ENCODE measurements at places on chromosomes 2 and 18.
A peak's percentile ranks its signal among the peaks of the same experiment; 100 is the strongest.

- no peak for DNase-seq
Observed at GRCh38 chr2:221896505-221897151, 324.5 kb upstream of the EPHA4 start.

DNA sequence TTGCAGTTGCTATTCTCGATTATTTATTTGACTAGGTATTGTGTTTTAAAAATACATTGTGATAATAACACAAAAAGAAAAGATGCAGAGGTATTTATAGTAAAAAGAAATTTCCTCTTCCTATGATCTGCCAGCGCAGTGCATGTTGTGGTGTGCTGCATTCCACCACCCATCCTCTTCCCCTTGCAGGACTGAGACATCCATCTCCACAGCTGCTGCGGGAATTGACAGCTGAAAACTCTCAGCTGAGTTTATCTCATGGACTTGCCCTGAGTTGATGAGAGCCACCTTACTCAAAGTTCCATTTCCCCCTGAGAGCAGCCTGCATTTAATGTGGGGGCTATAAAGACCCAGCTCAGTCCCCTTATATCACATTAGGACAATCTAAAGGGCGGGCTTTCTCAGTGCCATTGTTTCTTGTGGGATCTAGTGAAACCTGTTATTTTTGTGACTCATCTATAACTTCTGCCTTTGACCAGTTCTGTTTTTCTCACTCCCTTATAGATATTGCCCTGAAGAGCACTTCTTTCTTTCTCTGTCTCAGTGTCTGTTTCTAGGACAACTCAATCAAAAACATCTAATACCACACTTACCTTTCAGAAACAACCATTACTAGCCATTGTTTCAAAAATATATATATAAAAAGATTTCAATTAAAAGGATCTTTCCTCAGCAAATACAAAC lies 698.5 kb downstream of the NR4A2 start:
- DNase-seq: no peak

- DNase-seq: no peak
Observed at GRCh38 chr2:185202381-185202780, 536.2 kb upstream of the FSIP2 start.

DNA sequence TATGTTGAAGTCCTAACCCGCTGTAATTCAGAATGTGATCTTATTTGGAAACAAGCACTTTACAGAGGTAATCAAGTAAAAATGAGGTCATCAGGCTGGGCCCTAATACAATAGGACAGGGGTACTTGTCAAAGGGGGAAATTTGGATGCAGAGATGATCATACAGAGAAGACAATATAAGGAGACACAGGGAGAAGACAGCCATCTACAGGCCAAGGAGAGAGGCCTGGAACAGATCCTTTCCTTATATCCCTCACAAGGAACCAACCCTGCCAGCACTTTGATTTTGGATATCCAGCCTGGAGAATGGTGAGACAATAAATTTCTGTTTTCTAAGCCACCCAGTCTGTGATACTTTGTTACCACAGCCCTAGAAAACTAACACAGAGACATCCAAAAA lies 104.3 kb downstream of the METTL4 start:
- no peak for DNase-seq

DNA sequence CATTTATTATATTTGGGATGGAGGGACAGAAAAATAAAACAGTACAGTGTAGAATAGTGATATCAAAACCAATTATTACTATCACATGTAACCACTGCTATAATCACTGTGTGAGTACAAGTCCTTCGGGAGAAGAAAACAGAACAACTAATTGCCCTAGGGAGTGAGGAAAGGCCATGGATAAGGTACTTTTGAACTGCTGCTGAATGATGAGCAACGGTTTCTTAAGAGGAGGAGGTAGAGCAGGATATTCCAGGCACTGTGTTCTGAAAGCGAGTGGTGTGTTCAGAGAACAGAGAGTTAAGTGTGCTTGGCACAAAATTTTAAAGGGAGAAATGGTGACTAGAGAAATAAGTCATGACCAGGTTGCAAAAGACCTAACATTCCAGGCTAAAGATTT lies 134.2 kb downstream of the CALCRL start:
- no peak for DNase-seq

DNA sequence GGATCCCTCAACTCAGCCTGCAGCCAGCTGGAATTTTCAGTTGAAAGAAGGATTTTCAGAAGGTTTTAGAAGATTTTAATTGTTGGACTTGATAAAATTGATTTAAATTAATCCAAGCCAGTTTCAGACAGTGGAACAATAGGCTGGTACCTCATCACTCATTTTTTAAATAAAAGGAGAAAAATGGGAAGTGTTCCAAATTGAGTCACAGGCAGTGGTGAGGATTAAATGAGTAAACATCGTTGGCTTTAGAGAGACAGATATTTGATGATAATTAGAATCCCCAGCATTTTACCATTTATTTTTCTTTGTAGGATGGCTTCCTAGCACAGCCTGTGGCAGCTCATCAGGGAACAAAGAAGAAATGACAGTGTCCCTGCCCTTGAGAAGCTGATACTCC lies 7.4 kb downstream of the CXCR4 start:
- DNase-seq: no peak

DNA sequence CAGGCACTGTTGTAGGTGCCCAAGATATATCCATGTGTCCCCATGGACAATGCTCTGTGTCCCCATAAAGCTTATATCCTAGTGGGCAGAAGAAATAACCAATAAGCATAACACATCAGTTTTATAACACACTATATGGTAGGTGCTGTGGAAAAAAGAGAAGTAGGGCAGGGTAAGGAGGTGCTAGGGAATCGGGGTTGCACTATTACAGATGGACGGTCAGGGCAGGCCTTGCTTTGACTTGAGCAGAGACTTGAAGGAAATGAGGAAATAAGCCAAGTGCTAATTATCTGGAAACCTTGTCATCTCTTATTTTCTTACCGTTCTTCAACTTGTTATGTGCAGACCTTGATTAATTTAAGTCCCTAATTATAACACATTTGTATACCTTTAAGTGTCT lies 82.0 kb downstream of the PHLPP1 start:
- no peak for DNase-seq

- peak; percentile 59 for DNase-seq
Observed at GRCh38 chr2:30225131-30225762, 6.1 kb upstream of the LBH start.

GRCh38 chr2:29663268-29663667 lies 258.1 kb downstream of the ALK start:
- DNase-seq: no peak

DNA sequence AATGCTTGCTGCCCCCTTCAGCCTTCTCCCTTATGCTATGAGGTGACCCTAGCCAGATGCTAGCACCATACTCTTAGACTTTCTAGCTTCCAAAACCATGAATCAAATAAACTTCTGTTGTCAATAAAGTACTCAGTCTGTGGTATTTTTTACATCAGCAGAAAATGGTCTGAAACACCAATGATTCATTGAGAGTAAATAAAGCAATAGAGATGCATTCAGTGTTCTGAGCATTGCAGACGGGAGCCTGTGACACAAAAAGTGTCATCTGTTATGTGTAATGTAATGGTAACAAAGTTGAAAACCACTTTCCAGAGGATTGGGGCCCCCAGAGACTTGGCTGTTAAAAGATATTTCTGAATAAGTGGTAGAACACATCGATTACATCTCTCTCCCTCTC lies 758.0 kb upstream of the NRXN1 start:
- DNase-seq: no peak

GRCh38 chr2:152433289-152433688 lies 98.3 kb downstream of the FMNL2 start:
- no peak for DNase-seq

GRCh38 chr2:85019121-85019520 lies 48.2 kb downstream of the KCMF1 start:
- DNase-seq: no peak

- no peak for DNase-seq
Observed at GRCh38 chr18:42583283-42583731, 532.2 kb downstream of the RIT2 start.

GRCh38 chr2:215948051-215948450 lies 65.3 kb downstream of the MREG start:
- no peak for DNase-seq

DNA sequence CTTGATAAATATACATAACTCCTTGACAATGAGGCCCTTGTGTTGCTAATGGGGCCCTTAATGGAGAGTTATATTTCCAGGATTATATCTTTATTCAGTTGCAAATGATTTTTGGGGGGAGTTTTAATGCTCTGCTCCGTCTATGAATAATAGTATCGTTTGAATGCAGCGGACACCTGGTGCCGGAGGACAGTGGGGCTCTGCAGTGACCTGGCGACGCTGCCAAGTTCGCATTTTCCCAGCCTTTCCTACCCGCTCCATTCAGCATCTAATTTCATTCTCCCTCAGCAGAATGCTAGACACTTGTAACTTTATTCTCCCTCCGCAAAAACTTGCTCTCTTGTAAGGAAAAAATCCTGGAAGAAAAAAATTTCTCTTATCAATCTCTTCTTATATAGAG lies 257.6 kb upstream of the SALL3 start:
- no peak for DNase-seq

GRCh38 chr2:168666339-168666738 lies 136.1 kb upstream of the NOSTRIN start:
- no peak for DNase-seq

GRCh38 chr2:233369897-233370685 lies 15.8 kb downstream of the DGKD start:
- no peak for DNase-seq

DNA sequence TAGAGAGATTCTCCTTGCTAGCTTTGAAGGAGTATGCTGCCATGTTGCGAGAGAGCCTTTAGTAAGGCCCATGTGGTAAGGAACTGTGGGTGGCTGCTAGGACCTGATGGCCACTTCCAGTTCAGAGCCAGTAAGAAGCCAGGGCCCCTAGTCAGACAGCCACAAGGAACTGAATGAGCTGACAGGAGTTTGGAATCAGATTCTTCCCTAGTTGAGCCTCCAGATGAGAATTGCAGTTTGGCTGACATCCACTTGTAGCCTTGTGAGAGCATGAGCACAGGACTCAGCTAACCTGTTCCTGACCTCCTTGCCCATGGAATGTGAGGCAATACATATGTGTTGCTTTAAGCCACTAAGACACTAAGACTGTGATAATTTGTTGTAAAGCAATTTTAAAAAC lies 1.2 kb upstream of the WDR7 start:
- no peak for DNase-seq

DNA sequence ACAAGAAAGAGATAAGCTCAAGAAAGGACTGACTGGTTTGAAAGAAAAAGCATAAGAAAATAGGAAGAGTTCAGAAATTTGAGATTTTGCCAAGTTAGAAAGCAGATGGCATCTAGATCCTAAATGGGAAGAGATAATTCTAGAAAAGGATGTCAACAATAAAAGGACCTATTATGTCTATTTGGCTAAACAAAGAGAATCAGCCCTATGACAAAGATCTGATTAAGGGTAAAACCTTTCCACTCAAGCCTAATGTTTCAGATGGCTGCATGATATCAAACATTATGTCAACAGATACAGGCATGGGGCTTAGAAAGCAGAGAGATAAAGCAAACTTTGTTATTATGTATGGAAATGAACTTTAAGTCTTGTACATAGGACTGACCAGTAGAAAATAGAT lies 465.0 kb upstream of the TRIB2 start:
- DNase-seq: no peak

- no peak for DNase-seq
Observed at GRCh38 chr2:99775585-99775984, 285.8 kb upstream of the REV1 start.

DNA sequence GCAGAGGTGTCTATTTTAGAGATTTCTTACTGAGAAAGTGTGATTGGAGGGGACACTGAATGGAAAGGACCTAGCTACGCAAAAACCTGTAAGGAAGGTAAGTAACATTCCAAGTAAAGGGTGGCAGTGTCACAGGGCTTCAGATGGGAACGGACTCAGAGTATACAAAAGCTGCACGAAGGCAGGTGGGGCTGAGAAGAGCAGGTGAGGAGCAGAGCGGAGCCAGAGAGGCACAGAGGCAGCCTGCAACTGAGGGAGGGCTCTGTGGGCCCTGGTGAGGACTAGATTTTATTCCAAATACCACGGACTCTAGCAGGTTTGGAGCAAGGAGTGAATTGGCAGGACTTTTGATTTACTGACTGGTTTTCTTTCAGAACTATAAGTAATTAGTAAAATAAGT lies 331.3 kb upstream of the PKDCC start:
- DNase-seq: no peak

- no peak for DNase-seq
Observed at GRCh38 chr2:191231995-191232394, 13.2 kb upstream of the MYO1B start.

DNA sequence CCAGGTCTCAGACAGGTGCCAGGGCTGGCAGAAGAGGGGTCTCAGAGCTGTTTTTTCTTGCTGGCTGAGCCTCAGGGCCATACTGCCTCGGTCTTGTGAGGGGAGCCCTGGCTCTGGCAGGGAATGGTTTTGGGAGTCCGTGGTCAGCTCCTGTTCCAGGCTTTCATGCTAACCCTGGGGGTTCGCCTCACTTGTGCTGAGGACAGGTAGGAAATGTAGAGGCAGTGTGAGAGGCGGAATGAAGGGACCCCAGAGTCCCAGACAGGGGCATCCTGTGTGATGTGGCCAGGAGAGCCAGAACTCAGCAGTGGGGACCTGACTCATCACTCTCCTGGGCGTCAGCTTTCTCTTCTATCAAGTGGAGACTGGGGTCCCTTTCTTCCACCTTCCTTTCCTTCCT lies 5.7 kb upstream of the CELF4 start:
- no peak for DNase-seq

DNA sequence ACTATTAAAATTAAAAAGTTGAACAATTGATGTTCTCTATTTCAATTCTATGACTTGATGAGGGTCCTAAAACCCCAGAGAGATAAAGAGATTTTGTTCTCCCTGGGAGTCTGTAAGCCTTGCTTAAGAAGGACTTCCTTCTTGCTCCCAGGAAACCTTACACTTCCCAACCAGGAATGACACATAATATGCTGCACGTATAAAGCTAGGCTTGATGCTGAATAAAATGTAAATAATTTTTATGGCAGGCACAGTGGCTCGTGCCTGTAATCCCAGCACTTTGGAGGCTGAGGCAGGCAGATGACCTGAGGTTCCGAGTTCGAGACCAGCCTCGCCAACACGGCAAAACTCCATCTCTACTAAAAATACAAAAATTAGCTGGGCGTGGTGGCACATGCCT lies 27.8 kb downstream of the SPIRE1 start:
- no peak for DNase-seq

GRCh38 chr18:6920099-6920955 lies 190.8 kb downstream of the ARHGAP28 start:
- peak; percentile 73 for DNase-seq

- DNase-seq: peak; percentile 49
Observed at GRCh38 chr2:205771031-205771430, 88.7 kb downstream of the NRP2 start.

GRCh38 chr2:45649462-45649857 lies 2.0 kb upstream of the PRKCE start:
- DNase-seq: peak; percentile 22

Measured in prostate gland (tissue), 2 donors.